ENCODE measurements at places on chromosomes 12 and 14.

DNA sequence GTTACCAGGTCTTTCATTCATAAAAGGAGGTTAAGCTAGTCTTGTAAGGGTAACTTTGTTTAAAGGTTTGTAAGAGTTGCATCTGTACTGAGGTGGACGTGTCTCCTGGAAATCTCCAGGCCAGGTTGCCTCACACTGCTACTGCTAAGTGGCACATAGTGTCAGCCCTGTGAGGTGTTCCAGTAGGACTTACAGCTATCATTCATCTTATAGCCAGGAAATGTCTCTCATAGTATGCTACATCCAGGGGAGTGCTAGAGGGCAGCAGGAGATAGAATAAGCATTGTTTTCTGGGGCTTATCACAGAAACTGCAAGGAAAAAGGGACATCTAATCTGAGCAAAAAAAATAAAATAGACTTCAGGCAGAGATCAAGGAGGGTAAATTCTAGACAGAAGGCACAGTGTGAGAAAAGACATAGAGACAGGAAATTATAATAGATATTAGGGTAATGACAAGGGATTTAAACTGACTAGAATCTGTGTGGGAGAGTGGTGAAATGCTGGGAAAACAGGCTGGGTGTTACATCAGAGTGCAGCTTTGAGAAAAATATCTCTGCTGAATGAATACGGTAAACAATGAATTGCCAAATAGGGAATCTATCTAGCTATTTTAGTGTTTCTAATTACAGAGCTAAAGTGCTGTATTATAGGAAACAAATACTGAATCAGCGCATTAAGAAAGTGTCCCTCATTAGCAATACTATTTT is 205.1 kb upstream of the ABCD2 start:
- DNase-seq, result no peak

DNA sequence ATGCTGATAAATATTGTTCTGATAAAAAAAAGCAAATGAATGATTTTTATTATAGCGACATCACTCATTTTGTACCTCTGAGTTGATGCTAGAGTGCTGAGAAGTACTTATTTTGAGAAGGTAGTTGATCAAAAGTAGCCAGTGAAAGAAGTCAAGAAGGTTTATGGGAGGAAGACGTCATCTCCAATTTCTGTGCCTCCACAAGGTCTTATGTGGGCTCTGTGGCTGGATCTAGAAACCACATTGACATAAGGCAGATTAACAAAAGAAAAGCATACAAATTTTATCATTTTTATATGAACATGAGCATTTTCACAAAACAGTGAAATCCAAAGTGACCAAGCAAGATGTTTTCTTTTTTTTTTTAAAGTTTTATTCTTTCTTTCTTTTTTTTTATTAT is 289.5 kb upstream of the FAR2 start:
- DNase-seq, result no peak

- no peak for DNase-seq
Measured at GRCh38 chr14:64733321-64733720, 29.1 kb downstream of the PLEKHG3 start.

GRCh38 chr12:1606021-1606622 is 11.7 kb upstream of the FBXL14 start:
- peak; percentile 95 for DNase-seq

DNA sequence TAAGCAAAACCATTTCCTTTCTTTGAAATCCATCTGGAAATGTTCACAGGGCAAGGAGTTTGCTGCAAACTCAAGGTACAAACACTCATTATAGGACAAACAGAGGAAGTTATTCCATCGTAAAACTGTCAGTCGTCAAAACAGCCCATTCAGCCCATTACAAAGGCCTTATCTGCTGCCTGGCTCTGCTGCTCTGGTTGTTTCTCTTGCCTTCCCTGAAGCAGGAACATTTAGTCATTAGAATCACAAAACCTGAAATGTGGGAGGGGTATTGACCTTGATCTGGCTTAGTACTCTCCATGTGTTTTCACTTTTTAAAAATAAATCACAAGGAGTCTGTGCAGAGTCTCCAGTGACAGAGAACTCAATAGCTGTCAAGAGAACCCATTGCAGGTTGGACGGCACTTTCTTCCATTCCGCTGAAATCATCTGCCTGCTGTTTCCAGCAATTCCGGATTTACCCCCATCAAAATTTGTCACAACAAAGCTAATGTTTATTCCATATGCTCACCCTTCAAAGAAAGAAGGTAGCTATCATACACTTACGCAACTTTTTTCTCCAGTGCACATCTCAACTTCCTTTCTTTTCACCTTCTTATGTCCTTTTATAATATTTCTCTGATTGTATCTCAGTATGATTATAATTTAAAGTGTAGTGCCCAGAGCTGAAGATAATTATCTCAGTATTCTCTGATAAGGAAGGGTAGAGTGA is 24.6 kb upstream of the ITPR2 start:
- no peak for DNase-seq

GRCh38 chr14:97452314-97452713 is 655.1 kb downstream of the VRK1 start:
- no peak for DNase-seq

- no peak for DNase-seq
Measured at GRCh38 chr12:99427104-99427503, 220.4 kb upstream of the GARIN6 start.

- DNase-seq, result no peak
Measured at GRCh38 chr14:89185919-89186855, 230.8 kb downstream of the FOXN3 start.

DNA sequence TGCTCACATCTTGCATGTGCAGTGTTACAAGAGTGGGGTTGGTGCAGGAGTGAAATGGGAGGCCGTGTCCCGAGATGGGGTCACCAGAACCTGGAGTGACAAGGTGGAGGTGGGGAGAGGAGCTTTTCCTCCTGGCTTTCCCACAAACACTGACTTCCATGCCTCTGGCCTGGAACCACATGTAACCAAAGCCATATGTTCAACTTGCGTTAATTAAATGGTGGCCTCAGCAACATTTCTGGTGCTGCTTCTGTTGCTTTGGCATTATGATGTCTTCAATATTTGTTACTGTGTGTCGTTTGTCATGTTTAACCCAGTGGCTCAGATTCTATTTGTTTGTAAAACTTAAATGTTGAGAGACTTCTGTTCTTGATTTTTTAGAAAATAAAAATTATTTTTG is 110.2 kb downstream of the VCPKMT start:
- DNase-seq, result no peak

- no peak for DNase-seq
Measured at GRCh38 chr14:63418020-63418419, 99.3 kb upstream of the GPHB5 start.

- DNase-seq, result no peak
Measured at GRCh38 chr12:92465786-92466295, 236.9 kb upstream of the PLEKHG7 start.

DNA sequence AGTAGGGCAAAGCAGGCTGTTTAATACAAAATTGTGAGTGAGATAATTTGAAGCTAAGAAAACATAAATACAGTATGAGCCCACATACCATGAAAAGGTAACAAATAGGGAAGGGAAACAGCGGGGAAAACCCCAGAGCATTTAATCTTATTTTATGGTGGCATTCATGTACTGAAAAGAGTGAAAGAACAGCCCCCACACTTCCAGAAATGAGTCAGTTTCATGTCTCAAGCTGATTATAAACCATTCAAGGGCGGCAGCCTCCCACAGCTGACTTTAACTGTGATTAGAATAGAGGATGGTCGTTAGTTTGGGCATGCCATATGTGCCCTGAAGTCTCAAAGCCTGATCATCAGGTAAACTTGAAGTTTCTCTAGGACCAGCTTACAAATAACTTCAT is 64.5 kb downstream of the FOXG1 start:
- DNase-seq, result no peak

- no peak for DNase-seq
Measured at GRCh38 chr12:104816845-104817503, 141.1 kb downstream of the SLC41A2 start.

DNA sequence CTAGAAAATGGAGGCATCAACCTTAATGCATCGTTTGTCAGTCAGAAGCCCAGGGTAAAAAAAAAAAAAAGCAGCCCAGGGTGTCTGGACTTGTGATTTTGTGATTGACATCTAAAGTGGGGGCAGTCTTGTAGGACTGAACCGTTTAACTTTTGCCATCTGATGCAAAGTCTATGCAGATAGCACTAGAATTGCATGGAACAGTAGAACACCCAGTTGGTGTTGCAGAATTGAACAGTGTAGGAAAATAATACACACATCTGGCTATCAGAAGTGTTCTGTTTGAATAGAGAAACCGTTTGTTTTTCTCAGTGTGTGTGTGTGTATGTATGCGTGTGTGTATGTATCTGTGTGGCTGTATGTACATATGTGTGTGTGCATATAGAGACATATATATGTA is 45.0 kb downstream of the SLCO1A2 start:
- DNase-seq, result no peak

GRCh38 chr14:101019541-101019940 is 116.0 kb upstream of the RTL1 start:
- DNase-seq, result peak; percentile 19

DNA sequence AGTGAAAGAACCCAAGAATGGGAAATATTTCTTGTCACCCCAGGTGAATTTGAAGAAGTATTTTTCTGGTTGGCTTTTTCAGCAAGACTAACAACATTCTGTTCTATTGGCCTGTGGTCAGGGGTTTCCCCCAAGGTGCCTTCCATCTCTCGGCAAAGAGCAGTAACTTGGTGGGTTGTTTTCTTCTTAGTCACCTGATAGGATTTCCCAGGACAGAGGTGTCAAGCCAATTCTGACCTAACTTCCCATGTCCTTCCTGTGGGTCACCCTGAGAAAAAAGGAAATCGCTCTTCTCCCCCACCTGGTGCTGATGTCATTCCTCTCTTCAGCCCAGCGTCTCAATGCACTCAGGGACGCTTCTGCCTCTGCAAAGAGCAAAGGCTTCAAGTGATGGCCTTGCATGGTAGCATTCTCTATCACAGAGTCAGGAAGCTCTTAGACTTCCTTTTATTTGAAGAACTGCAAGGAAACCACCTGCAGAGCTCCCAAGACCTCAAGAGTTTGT is 16.1 kb upstream of the IFNG start:
- no peak for DNase-seq

GRCh38 chr12:40993158-40993557 is 195.0 kb upstream of the PDZRN4 start:
- no peak for DNase-seq

DNA sequence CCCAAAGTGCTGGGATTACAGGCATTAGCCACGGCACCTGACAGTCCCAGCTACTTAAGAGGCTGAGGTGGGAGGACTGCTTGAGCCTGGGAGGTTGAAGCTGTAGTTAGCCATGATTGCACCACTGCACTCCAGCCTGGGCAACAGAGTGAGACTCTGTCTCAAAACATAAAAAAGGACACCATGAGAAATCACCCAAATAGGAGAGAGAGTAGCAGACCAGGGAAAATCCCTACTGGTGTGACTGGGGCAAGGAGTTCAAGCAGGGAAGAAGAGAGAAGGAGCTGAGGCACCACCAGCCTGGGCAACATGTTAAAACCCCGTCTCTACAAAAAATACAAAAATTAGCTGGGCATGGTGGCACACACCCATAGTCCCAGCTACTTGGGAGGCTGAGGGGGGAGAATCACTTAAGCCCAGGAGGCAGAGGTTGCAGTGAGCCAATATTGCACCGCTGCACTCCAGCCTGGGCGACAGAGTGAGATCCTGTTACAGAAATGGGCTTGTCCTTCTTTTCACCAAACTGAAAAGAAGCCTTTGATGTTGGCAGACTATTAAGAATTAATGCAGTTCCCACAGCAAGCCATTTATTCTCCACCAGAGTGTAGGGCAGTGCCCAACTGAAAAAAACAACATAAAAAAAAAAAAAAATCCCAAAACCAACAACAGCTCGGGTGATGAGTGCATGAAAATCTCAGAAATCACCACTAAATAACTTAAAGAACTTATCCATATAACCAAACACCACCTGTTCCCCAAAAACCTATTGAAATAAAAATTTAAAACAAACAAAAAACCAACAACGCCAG is 4.5 kb upstream of the SRSF9 start:
- no peak for DNase-seq

GRCh38 chr12:124940143-124940392 is 25.6 kb upstream of the UBC start:
- no peak for DNase-seq

GRCh38 chr14:58280954-58281787 is 17.2 kb upstream of the ARID4A start:
- no peak for DNase-seq

Measured in suprapubic skin (tissue), 4 donors.